Activated CD8-positive, alpha-beta memory T cell treated with anti-CD3 and anti-CD28 coated beads, Interleukin-2, amount 50 U/mL, for 4 hours (primary cell): ENCODE measurements at places on chromosomes 7 and 10.

- DNase-seq: no peak
Observed at GRCh38 chr10:122495406-122496340, 34.3 kb downstream of the HTRA1 start.

DNA sequence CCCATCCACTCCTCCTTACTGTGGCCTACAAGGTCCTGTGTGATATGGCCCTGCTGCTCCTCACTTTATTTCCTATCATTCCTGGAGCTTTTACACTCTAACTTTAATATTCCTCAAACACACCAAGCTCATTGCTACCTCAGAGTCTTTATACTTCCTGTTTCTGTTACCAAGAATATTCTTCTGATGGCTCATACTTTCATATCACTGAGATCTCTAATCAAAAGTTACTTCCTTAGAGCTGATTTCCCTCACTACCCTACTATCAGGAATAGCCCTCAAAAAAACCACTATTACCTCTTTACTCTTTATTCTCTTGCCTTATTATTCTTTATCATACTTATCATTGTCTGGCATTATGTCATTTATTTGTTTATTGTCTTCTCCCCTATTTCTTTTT, 5.8 kb upstream of the PPP3CB start:
- no peak for DNase-seq

- no peak for DNase-seq
Observed at GRCh38 chr7:22481726-22482125, 18.3 kb downstream of the STEAP1B start.

- DNase-seq: no peak
Observed at GRCh38 chr10:79348640-79348988, 1.3 kb downstream of the PPIF start.

- DNase-seq: peak; percentile 58
Observed at GRCh38 chr10:124632064-124632531, 112.1 kb downstream of the FAM53B start.

DNA sequence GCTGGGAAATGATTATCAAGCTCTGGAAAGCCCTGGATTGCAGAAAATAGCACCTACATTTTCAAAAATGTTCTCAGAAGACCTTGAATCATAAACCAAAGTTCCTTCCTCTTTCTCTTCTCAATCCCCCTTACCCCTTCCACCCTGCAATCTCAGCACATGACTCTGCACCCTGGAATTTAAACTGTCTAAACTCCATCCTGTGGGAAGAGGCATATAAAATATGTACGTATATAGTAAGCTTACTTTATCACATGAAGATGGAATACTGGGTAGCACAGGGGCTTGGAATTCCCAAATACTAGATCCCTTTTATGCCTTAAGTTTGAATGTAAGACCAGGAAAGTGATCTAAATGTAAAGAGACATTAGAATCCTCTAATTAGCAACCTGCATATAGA, 7.7 kb downstream of the AGMO start:
- no peak for DNase-seq

DNA sequence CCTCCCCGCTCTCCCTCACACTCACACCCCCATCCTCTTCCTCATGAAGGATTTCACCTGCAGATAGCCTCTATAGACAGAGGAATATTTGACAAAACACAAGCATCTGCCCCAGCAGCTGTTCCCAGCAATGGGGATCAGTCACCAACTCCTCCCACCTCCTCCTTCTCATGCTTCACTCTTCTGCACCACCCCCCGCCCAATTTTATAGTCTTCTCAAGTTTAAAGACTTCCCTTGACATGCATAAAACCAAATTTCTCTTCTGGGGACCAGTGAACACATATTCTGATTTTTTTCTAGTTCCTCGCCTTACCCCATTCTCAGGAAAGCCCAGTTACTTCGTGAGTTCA, 654.4 kb downstream of the LRMDA start:
- no peak for DNase-seq

GRCh38 chr7:105799677-105800076, 76.7 kb downstream of the ATXN7L1 start:
- no peak for DNase-seq

DNA sequence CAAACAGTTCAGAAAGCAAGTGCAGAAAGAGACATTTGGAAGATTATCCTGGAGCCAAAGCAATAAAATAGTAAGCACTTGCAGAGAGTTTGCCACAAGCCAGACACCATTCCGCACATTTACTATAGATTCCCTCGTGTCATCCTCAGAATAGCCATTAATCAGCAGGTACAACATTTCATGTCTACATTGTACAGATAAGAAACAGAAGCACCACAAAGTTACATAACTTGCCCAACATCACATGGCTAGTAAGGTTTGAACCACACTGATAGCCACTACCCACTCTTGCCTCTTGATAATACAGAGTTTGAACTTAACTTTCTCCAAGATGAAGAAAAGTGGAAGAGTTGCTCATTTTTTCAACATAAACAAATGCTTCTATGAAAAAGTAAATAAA, 40.6 kb upstream of the GHITM start:
- no peak for DNase-seq

DNA sequence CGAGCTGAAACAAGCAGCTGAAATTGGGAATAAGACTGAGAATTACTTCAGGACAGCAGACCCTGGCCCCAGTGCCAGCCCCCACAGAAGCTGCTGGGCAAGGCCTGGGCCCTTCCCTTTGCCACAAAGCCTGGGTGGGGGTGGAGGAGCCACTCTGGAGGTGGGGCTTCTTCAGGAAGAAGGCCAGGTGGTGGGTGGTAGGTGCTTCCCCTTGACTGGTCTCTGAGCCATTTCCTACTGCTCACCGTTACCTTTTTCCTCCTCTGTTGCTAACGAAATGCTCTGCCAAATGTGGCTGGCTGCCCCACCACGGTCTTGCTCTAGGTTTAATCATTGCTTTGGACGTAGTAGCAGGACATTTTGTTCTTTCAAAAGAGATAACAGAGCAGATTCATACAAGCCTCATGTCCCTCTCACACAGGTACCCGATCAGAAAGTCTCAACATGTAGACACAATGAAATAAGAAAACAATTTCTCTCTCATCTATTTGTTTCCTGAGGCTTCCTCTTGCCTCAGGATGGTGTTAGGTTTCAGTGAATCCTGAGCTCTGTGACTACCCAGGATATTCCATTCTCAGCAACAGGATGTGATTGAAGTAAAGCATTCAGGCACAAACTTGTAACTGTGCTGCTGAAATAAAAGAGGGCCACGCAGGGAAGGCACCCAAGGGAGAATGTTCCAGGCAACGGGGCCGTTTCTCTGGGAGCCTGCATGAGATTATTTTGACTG, 66.5 kb downstream of the WDR11 start:
- DNase-seq: no peak

GRCh38 chr10:14190702-14191101, 140.0 kb downstream of the FRMD4A start:
- no peak for DNase-seq

DNA sequence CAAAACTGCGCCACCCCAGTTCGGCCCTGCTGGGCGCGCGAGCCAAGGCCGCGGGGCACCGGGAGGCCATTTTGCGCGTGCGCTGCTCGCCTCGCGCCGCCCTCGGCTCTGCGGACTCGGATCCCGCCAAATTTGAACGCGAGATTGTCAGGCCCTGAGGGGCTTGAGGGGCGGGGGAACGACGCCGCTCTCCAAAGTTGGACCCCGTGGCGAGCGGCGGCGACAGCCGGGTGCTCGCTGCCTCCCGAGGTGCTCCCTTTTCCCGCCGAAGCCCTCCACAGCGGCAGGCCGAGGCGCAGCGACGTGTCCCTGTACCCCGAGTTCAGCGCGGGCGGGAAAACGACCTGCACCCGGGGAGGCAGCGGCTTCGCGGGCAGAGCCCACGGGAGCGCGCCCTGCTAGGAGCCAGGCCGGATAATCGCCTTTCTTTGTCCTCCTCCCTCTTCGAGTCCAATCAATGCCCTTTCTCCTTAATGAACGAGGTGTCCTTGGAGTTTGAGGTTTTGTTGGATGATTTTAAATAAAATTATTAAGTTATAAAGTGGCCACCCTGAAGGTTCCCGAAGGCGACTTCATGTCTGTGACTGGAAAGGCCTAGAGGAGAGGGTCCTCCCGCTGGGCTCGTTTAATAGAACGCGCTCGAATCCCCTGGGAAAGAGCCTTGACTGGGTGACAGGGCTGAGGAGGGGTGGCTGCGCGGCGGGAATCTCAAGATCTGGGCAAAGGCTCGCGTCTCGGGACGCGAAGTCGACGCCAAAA, 10.7 kb upstream of the SPAG6 start:
- DNase-seq: no peak

GRCh38 chr10:22713853-22714478, 412 bp downstream of the PIP4K2A start:
- DNase-seq: peak; percentile 44

GRCh38 chr10:34297541-34298345, 517.4 kb downstream of the PARD3 start:
- DNase-seq: no peak

DNA sequence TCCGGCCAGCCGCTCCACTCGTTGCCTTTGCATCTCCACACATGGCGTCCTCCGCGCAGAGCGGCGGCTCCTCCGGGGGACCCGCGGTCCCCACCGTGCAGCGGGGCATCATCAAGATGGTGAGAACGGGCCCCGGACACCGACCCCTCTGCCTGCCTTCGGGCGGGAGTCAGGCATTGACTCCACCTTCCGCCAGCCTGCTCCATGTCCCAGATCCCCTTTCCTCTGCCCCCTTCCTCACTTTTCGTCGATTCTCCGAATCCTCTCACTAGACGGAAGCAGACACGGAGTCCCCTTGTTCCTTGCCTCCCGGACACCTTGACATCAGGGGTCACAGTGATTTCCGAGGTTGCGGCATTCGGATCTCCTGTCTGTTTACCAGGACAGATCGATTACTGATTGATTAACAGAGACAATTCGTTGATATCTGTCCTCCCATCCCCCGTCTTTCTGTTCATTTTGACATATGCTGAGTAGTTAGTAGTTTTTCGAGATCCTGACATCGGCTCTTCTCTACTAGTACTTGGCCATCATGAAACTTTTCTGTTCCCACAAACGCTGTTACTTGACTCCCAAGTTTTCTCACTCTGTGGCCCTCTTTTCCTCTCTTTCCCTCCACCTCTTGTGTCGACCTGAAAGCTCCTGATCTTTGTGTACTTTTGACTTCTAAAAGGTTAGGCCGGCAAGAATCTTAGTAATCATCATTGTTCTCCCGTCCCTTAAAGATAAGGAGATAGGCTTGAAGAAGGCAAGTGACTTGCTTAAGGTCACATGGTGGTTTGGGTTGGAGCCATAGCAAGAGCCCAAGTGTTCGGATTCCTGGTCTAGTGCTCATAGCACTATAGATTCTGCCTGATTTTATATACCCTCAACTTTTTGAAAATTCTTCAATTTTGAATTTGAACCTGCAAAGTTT, 597 bp downstream of the SND1 start:
- DNase-seq: no peak

DNA sequence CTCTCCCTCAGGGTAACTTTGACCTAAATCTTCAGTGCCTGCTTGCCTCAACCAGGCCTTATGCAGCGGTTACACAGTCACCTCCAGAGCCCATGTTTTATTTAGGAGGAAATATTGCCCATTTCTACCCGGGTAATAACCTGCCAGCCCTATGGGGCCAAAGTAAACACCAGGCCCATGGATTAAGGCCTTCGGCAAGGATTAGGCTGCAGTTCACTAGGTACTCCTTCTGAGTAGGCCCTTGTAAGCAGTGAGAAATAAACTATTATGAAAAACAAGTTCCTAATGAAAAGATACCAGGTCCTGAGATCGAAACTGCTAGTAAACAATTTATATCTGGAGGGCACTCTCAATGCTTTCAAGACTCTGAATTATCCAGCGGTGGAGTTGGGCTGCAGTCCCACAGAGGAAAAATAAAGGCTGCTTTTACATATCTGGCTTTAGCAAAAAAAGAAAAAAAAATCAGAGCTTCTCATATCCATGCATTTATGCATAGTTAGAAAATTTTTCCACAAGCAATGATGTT, 3.7 kb upstream of the HOXA10 start:
- DNase-seq: no peak

- no peak for DNase-seq
Observed at GRCh38 chr10:14543046-14543903, 212.6 kb upstream of the FRMD4A start.

DNA sequence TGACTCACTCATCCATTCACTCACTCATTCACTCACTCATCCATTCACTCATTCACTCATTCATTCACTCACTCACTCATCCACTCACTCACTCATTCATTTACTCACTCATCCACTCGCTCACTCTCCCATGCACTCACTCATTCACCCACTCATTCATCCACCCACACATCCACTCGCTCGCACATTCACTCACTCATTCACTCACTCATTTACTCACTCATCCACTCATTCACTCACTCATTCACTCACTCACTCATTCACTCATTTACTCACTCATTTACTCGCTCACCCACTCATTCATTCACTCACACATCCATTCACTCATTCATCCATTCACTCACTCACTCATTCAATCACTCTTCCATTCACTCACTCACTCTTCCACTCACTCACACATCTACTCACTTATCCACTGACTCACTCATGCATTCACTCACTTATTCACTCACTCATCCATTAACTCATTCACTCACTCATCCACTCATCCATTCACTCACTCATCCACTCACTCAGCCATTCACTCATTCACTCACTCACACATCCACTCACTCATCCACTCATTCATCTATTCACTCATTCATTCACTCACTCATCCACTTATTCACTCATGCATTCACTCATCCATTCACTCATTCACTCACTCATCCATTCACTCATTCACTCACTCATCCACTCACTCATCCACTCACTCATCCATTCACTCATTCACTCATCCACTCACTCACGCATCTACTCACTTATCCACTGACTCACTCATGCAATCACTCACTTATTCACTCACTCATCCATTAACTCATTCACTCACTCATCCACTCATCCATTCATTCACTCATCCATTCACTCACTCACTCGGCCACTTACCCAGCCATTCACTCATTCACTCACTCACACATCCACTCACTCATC, 74.0 kb downstream of the CARD11 start:
- DNase-seq: no peak

- peak; percentile 45 for DNase-seq
Observed at GRCh38 chr7:100675105-100675451, 1.5 kb downstream of the GNB2 start.

DNA sequence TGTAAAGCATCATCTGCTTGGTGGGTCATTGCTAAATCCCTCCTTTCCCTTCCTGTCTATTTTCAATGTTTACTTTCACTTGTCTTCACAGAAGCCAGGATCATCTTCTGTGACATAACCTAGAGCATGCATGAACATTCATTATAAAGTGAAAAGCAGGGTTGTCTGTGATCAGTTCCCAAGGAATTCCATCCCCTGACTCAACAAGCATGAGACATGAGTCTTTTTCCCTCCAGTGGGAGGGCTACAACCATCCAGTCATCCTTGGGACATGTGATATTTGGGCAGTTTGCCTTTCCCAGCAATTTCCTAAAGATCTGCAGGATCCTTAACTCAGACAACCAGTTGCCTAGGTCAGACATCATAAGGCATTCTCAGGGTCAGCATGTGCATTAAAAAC, 166.3 kb upstream of the TMEM196 start:
- DNase-seq: no peak

GRCh38 chr10:113099431-113100183, 149.6 kb downstream of the TCF7L2 start:
- no peak for DNase-seq

DNA sequence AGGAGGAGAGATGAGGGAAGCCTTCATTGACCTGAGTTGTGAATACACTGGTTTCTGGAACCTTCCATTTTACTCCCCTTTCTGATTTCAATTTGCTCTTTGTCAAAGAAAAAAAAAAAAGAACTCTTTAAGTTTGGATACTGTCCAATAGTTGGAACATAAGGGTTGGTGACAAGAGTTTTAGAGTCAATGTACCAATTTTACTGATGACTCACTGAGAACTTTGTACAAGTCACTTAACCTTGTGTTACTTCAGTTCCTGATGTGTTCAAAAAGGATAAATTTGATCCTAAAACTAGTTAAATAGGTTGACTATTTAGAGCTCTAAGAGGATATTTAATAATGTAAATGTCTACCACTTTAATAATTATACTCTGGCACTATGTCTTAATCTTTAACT, 4.1 kb upstream of the CDK14 start:
- no peak for DNase-seq
